ENCODE measurements at places on chromosomes 7 and 10.

DNA sequence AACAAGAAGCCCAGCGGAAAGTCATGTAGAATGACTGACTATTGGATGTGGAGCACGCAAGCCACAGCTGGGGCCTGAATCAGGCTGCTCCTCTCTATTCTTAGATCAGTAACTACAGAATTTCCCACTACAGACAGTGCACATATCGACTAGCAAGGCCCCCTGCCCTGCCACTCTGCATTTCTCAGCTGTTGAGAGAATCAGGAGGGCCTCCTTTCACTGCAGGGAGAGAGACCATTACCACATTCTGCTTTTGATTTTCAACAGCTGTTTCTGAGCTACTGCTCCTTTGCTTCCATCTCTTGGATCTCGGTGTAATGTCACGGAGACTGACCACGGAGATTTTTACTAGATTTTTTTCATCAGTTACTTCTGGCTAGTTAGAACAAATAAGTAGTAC, 73.8 kb downstream of the PON1 start:
- DNase-seq: no peak

DNA sequence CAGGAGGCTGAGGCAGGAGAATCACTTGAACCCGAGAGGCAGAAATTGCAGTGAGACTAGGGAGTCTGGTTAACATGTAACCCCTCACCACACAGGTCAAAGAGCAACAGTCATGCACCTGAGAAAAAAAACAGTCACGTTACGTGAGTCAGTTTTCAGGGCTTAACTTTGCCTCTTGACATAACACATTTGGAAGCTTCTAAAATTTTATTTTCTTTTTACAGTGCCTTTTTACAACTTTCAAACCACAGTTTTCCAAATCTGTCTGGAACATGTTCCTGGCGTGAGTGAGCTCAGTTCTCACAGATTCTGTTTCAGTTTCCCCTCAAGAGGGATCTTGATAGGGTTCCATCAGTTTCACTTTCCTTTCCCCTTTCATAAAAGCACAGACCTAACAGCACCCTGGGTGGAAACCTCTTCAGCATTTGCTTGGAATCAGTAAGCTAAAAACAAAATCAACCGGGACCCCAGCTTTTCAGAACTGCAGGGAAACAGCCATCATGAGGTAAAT, 4.4 kb downstream of the IFIT3 start:
- DNase-seq: peak; percentile 75

GRCh38 chr10:60186315-60187071, 203.2 kb downstream of the ANK3 start:
- DNase-seq: no peak

GRCh38 chr7:33061282-33061937, 1.2 kb downstream of the NT5C3A start:
- DNase-seq: no peak

- peak; percentile 33 for DNase-seq
Measured at GRCh38 chr10:132700156-132701098, 85.5 kb downstream of the NKX6-2 start.

DNA sequence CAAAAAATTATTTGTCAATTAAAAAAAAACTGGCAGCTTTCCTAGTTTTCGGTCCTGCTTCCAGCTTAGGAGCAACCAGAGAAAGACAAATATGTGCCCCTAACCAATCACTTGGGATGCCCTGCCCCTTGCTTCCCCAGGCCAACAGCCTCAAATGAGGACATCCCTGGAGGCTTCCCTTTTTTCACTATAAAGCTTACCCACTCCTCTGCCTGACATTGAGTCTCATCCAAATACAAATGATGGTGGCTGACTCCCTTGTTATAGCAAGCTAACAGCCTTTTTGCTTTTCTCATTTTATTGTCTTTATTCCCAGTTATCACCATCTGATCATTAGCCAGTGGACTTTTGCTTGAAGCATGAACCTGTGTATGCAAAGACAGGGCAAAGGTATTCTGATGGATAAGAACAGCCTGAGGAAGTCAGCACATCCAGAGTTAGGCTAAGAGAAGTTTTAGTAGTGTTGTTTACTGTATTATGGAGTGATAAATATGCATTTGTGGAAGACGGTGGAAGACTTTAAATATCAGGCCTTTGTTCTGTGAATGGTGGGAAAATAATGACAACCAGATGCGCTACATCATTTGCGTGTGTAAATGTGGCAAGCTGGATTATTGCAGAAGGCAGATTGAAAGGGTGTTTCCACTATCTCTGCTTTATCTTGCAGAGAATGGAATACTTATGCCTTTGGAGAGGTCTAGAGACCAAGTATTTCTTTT, 1.7 kb upstream of the CCM2 start:
- DNase-seq: no peak

GRCh38 chr7:37249240-37249639, 199.4 kb downstream of the ELMO1 start:
- DNase-seq: no peak

DNA sequence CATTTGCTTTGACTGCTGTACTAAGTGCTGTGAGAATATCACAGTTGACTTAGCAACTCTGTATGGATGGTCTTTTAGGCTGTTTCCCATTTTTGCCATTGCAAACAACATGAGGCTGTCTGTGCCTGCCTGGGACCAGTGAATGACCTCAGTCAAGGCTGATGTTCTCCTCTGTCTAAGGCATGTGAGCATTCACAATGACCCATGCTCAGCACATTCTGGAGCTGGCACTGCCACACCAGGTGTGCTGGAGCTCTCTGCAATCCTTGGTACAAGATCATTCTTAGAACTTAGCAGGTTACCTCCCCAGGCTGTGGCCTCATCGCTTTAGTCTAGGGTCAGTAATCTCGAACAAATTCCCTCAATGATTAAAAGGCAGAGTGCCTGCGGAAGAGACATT, 61.9 kb downstream of the SH3PXD2A start:
- no peak for DNase-seq

DNA sequence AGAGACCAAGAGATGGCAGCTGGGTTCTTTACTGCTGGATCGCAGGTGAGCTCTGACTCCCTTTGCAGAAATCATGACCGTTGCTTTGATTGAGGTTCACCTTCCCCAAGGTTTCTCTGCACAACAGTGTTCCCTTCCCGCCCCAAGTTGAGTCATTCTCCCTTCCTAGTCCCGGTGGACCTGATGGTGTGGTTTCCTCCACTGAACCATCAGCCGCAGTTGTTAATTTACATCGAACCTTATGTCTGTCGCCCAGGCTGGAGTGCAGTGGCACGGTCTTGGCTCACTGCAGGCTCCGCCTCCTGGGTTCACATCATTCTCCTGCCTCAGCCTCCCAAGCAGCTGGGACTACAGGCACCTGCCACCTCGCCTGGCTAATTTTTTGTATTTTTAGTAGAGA, 5.8 kb downstream of the ZSCAN25 start:
- DNase-seq: no peak

DNA sequence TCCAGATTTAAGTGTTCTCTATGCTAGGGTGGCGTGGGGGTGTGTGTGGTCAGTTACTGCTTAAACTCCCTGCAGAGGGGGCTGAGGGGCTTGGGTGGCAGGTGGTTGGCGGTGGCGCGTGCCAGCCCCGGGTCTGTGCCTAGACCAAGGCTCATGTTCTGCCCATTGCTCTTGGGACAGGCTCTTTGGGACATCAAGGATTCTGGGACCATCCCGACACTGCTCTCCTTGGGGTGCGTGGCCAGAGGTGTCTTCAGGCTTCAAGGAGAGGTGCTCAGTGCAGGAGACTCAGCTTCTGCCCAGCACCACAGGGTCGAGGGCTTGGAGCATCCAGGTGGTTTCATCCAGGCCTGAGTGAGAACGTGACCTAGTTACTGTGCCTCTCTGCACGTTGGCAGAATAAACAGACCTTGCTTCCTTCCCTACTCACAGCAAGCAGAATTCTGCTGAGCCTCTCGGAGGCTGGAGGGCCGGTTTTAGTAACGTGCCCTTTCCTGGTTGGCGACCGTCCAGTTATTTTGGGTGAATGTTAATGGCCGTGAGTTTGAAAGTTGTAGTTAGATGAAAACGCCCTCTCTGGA, 39.9 kb downstream of the CAMK1D start:
- no peak for DNase-seq

GRCh38 chr7:30836991-30837390, 65.8 kb downstream of the MINDY4 start:
- no peak for DNase-seq

GRCh38 chr7:106542550-106543220, 118.3 kb downstream of the CCDC71L start:
- peak; percentile 76 for DNase-seq

- DNase-seq: no peak
Measured at GRCh38 chr10:131207176-131207575, 104.3 kb downstream of the TCERG1L start.
